ENCODE measurements at places on chromosomes 7 and 10.

DNA sequence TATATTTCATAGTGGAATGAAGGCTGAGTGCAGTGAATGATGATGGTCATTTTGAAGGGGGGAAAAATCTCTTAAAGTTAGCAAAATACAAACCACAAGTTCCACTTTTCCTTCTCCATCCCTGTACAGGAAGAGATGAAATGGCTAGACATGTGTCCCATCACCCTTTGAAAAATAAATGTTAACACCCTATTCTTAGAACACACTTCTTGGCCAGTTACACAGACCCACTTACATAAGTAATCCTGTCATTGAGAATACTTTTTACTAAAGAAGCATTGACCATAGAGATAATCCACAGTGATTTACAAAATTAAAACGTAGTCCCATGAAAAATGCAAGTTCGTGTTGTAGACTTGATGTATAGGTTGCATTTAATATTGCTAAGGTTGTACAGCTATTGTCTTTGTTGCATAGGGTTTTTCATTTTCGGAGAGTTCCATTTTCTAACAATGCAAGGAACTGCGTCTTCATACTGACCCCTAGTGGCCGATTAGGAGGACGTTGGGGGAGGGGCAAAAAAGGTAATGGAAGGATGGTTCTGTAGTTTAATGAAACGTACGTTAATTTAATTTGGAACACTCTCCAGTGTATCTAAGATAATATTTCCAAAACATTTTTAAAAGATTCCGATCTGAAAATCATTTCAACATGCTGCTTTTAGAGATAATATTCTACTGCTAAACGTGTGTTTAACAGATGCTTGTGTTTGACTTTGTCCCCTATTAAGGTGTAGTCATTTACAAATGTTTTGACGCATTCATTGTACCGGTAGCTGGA, 60.9 kb downstream of the ARMC3 start:
- peak; percentile 61 for DNase-seq

GRCh38 chr7:94368371-94368791, 26.3 kb upstream of the COL1A2 start:
- DNase-seq, result no peak

DNA sequence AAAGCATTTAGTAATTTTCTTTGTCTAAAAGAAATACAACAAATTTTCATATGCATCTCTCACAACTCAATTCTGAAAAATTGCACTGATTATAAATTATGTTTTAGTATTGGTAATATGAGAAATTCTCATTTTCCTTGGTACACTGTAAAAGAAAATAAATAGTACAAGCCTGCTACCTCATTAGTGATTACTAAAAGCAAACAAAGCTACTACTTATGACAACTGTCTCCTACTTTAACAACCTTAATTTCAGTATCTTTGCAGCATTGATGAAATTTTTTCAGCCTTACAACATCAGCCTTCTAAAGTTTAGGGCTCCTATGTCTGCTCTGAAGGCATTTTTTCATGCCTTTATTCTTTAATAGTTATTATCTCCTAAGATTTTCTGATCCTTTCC, 65.7 kb downstream of the MINDY3 start:
- DNase-seq, result no peak

DNA sequence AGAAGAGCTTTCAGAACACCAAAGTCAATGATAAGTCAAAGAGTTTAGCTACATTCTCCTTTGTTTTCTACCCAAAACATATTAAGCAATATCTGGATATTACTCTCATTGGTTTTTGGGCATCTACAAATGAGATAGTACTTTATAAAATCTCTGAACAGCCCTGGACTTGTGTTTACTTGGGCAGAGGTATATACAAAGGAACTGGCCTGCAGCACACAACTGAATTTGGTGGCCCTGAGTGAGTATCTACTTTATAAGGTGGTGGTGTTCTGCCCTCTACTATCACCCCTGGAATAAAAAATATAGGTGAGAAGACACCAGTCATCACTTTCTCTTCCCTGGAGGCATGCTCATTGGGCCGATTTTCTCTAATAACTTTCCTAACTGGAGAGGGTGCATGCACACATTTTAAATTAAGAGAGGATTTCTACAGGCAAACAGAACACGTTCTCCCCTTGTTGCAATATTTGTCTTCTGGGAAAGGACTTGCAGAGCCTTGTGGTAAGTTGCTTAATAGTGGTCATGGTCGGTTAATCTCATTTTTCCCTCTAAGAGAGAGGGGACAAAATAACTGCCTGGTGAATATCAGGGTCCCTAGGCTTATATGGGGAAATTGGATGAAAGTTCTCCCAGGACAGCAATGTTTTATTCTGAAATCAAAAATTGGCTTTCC, 41.1 kb downstream of the OTUD1 start:
- no peak for DNase-seq

DNA sequence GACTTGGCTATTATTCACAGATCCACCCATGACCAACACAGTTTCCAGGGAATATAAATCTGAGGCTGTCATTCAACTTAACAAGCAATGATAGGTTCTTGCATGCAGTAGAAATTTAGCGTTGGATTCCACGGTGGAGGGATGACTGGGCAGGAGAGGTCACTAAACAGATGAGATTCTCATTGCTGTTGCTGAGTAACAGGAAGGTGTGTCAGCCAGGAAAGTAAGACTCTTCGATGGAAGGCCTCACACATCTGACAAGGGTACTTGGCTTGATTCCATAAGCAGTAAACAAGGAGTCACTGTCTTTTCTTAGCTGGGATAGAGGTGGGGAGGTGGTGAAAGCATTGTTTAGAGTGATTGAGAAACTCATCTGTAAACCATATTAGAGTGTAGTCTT, 1152.0 kb downstream of the SORCS3 start:
- DNase-seq, result no peak

Data from DND-41 (cell line).